GM23248 (cell line): ENCODE measurements at places on chromosomes 11 and 22. TPM values are rescaled to one million over a fixed set of nuclear protein-coding genes. Genes with fewer than 3 reads are reported as not detected.

The APOL2 gene
- total RNA-seq: 37.7 and 43.8 TPM in 2 replicates

DNA sequence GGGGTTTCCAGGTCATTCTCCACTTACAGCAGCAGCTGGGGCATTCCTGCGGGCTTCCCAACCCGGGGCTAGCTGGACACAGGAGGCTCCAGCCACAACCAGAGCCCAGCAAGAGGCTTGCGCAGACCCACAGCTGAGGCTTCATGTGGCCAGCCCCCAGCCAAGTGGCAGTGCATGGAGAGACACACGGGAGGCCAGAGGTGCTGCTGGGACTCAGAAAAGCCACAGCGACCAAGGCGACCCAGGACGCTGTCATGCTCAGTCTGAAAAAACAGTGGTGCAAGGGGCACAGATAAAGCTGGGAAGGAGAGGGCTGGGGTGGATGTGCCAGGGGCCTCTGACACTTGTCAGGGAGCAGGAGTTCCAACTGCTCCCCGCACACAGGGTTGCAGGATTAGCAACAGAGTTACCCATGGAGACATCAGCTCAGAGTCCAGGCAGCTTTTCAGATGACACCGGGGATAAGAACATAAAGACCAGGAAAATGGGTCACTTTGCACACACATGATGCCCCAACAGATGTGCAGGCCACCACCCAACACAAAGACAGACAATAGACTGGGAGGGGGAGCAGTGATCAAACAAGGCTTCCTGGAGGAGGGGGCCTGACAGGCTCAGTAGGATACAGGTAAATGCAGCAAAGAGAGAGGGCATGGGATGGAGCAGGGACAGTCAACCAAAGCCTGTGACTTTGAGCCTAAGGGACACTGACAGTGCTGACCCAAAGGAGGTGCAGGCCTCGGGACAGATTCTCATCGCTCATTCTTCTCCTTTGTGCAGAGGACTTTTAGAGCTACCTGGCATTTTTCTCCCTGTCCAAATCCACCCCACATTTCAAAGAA is 6.9 kb upstream of the NEAT1 start:
- peak; percentile 17 for DNase-seq

The CXCR5 gene
- not detected in 2 replicates for total RNA-seq

DNA sequence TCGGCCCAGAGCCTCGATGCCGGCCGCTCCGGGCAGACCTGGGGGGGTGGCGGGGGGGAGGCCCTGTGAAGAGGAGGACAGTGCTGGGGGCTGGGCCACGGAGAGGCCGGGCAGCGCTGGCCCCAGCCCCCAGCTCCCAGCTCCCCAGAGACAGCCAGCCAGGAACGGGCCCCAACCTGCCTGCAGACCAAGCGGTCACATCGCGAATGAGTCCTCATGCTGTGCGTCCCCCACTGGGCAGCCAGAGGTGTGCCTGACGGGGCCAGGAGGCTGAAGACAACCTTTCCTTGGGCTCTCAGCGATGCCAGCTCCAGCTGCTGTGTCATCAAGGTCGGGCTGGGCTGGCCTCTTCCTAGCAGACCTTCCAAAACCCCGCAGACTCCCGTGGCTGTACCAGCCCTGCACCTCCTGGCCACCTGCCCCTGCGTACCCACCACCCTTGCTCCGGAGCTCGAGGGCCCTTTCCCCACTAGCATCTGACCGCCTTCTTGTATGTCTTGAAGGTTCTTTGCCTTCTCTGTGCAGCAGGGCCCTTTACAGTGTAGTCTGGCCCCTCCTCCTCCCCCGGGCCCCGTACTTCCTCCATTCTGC is 88.4 kb downstream of the CDKN1C start:
- no peak for DNase-seq

The OLFML1 gene
- 0.32 TPM in 1 of 2 replicates, not detected in the other for total RNA-seq

The CYP2D6 gene
- total RNA-seq: 0.13 TPM in 1 of 2 replicates, not detected in the other

GRCh38 chr11:102451681-102452460 is 694 bp downstream of the TMEM123 start:
- DNase-seq: peak; percentile 77

DNA sequence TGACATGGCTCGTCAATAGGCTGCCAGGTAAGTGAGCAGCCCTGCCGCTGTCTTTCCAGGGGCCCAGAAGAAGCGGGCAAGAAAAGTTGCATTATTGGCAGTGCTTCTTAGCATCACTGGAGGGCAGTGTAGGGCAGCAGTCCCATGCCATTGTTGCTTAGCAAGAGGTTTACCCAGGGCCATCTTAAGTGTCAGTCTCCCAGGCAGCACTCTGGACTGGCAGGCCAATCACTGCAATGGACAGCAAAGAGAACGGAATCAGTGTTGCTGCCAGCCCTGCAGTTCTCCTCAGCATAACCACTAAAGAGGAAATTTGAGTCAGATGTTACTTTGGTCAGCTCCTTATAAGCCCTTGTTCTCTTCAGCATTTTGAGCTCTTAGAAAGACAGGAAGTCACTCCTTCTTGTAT is 13.4 kb upstream of the GRK2 start:
- peak; percentile 65 for DNase-seq

The NXPE4 gene
- total RNA-seq: not detected in 2 replicates

The PAMR1 gene
- total RNA-seq: 141 and 151 TPM in 2 replicates

GRCh38 chr11:22407267-22407666 is 69.1 kb downstream of the SLC17A6 start:
- no peak for DNase-seq

The GVQW3 gene
- total RNA-seq: 0.25 and 0.54 TPM in 2 replicates

DNA sequence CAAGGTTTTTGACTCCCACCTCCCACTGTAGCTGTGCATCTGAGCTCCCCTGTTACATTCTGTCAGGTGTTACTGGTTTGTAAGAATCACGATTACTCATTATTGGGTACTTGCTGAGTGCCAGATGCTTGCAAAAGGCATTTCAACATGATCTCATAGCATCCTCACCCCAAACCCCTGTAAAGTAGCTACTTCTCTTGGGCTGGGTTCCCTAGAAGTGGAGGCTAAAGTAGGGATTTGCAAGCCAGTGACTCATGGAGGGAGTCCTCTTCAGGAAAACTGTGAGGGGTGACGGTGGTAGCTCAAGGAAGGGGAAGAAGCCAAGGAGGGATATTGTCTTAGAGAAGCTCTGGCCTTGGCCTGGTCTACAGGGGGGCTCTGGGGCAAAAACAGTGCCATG is 78.6 kb downstream of the TIMP3 start:
- DNase-seq: peak; percentile 60

DNA sequence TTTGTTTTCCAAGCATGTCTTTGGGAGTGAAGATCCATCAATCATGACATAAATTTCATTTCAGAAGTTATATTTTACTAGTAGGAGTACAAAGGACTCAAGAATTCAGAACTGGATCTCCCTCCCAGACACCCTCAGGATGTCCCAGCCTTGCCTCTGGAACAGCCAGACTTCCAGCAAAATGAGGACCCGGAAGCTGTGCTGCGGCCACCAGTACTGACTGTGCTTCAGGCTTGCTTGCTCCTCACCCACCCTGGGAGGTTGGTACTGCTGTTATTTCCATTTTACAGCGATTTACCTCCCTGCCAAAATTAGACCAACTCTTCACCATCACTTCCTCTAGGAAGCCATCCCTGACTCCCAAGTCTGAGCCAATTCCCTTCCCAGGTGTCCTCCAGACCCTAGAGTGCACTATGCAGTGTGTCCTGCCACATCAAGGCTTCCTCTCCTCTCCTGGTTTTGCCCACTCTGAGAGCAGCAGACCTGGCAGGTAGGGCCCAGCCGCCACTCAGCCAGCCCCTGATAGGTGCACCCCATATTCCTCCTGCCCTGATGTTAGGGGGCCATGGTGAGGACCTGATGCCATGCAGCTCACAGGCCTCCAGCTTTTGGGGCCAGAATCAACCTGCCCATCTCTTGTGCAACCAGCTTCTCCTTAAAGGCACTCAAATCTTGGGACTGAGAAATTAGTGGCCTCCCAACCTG is 47.3 kb upstream of the WNT7B start:
- DNase-seq: no peak

The RAB36 gene
- total RNA-seq: 3.5 and 5.8 TPM in 2 replicates

DNA sequence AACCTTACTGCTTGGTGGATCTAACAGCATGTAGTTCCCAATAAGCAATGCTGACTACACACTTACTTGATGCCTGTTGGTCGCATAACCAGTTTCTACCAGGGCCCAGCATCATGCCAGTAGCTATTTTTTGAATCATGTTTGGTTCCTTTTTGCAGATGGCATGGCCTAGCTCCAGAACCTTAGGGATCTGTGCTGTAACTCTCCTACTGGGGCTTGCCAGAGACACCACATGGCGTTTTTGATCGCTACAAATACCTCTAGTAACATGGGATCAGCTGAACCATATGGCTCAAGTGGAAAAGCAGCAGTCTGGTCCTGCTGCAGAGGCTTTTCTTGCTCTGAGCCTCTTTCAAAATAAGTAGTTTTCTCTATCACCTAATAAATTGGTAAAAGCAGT is 654.6 kb upstream of the API5 start:
- no peak for DNase-seq

- no peak for DNase-seq
These were observed 17.8 kb downstream of the SPATA19 start for GRCh38 chr11:133827556-133827955.

The HTR3B gene
- not detected in 2 replicates for total RNA-seq

GRCh38 chr22:33464698-33465097 is 406.5 kb upstream of the SYN3 start:
- no peak for DNase-seq

DNA sequence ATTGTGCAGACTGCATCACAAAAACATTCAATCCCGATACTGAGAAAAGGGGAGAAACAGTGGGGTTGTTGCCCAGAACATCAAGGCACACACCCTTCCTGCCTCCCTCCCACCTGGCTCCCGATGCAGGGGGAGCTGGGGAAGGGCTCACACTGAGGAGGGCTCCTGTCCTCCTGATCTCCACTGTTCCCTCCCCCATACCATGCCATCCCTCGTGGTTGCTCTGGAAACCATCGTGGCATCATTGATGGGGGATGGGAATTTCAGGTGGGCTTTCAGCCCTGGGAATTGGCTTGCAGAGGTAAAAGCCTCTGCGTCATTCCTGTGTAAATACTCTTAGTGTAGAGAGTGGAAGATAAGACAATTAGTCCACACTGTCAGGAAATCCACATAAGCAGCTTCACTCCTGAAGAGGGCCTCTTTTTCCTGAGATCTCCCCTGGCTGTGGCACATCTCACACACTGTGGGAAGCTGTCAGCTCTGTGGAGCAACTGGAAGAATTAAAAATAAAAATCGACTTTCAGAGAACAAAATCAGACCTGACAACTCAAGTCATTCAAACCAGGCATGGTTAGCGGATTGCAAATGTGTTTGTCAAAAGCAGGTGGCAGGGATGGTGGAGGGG is 176.0 kb downstream of the CHST1 start:
- no peak for DNase-seq

DNA sequence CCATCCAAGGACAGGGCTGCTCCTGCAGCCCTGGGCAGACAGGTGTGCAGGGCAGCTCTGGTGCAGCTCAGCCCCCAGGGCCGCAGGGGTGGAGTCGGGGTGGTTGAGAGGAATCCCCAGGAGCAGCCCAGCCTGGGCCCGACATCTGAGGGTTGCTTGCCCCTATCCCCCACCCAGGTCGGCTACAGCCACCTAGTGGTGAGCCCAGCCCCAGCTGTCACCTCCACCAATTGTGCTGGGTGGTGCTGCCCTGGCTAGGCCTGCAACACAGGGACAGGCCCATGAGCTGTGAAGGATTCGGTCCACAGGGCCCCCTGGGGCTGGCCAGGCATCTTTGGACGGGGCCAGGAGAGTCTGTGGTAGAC is 29.6 kb downstream of the RTN4R start:
- peak; percentile 17 for DNase-seq

- DNase-seq: peak; percentile 32
These were observed 866 bp downstream of the EXPH5 start for GRCh38 chr11:108592591-108593213.

- DNase-seq: no peak
These were observed 1029.1 kb downstream of the BRD1 start for GRCh38 chr22:48798281-48799226.

DNA sequence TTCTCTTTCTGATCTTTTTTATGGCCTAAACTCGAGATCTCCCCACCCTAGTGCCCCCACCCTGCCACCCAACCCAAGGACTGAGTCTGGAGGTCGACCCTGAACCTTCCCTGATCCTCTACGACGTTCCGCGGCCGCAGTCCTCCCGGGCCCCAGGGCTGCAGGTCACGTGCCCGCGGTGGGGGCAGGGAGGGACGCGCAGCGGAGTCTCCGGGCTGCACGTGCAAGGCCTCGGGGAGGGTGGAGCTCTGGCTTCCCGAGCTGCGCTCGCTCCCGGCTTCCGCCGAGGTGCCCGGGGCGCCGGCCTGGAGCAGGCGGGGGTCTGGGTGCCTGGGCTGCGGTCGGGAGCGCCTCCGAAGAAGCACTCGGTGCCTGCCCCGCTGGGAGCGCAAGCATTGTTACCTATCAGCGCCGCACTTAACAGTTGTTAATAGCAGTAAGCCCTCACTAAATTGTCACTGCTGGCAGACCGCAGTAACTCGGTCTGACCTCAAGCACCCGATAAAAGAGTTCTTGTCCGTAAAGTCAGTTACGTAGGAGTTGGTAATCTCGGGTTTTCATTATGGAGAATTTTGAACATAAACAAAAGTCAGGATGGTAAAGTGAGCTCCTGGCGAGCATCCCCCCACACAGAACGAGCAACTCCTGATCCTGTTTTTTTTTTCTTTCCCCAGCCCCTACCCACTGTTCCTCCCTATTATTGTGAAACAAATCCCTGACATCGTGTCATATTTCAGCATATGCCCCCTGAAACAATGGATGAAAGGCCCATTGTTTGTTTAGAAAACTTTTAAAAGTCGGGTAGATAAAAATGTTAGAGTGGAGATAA is 69.7 kb upstream of the EP300 start:
- DNase-seq: peak; percentile 93

The KRTAP5-5 gene
- total RNA-seq: not detected in 2 replicates

DNA sequence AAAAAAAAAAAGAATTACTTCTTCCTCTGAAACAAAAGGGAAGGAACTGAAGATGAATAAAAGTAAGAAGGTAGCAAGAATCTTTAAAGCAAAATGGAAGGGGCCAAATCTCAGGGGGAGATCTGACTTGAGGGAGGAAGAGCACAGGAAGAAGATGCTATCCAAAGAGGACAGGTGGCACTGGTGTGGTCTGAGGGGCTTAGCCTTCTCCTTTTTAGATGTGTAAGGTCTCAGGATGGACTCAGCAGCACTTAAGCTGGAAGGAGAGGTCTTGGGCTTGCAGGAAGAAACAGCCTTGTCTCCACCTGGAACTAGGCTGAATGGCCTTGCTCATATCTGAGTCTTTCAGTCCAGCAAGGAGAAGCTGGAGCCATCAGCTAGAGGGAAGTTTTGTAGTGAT is 5.0 kb upstream of the RNF169 start:
- DNase-seq: no peak

GRCh38 chr22:50471197-50471847 is 3.5 kb downstream of the SBF1 start:
- DNase-seq: no peak

The MYO7A gene
- not detected in 2 replicates for total RNA-seq

The PRR33 gene
- not detected in 2 replicates for total RNA-seq

GRCh38 chr11:68966894-68967780 is 13.6 kb downstream of the MRGPRD start:
- DNase-seq: no peak

DNA sequence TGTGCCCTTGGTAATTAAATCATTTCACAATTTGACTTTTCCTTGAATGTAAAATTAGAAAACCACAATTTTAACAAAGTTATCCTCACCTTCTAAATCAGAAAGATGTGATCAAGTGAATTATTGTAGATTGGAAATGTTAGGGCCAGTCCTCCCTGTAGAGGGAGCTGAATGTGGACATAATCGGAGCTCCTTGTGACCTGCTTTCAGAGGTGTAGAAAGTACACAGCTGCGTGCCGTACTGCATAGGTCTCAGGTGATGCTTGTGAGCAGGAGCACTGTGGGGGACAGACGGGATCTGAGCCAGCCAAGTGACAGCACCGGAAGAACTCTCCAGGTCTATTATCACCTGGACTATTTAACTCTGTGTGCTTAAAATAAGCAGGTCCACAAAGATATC is 338.0 kb downstream of the AASDHPPT start:
- DNase-seq: no peak

GRCh38 chr11:41102471-41102870 is 357.0 kb downstream of the LRRC4C start:
- DNase-seq: no peak
